Progenitor cell of endocrine pancreas (in vitro differentiated cells): ENCODE measurements at places on chromosomes 11 and 22. TPM values are rescaled to one million over a fixed set of nuclear protein-coding genes. Genes with fewer than 3 reads are reported as not detected.

The OR52R1 gene
- not detected in 2 replicates for total RNA-seq

The GSTT2 gene
- total RNA-seq, result 0.47 and 0.60 TPM in 2 replicates

The MPEG1 gene
- total RNA-seq, result not detected in 2 replicates

The PKDREJ gene
- 0.04 TPM in 1 of 2 replicates, not detected in the other for total RNA-seq

The DSCAML1 gene
- 2.1 and 2.7 TPM in 2 replicates for total RNA-seq

The FIBIN gene
- 0.24 and 0.31 TPM in 2 replicates for total RNA-seq

The PRR33 gene
- total RNA-seq, result not detected in 2 replicates

The BUD13 gene
- total RNA-seq, result 23.8 and 26.8 TPM in 2 replicates

The TUBA8 gene
- total RNA-seq, result 2.4 and 3.2 TPM in 2 replicates

The TECTA gene
- total RNA-seq, result 2.0 and 2.3 TPM in 2 replicates

The OR8G5 gene
- total RNA-seq, result not detected in 2 replicates

- DNase-seq, result no peak
These were observed 176.9 kb downstream of the FAT3 start for GRCh38 chr11:92401520-92401919.

GRCh38 chr11:32643526-32643925 is 59.9 kb downstream of the EIF3M start:
- no peak for DNase-seq

DNA sequence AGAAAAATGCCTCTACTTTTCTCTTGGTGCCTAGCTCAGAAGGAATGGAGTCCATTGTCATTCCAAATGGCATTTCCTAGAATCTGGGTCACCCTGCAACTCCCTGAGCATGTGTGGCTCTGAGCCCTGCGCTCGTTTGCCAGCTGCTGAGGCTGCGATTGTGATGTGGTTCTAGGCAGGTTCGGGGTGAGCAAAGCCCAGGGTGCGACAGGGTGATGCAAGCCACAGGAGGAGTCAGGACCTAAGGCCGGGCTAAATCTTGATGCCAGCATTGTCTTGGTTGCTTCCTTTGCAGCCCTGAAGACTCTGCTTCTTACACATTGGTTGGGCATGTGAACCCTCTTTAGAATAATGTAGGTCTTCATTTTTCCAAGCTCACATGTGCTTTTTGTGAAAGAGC is 131.0 kb downstream of the MORC2 start:
- no peak for DNase-seq

DNA sequence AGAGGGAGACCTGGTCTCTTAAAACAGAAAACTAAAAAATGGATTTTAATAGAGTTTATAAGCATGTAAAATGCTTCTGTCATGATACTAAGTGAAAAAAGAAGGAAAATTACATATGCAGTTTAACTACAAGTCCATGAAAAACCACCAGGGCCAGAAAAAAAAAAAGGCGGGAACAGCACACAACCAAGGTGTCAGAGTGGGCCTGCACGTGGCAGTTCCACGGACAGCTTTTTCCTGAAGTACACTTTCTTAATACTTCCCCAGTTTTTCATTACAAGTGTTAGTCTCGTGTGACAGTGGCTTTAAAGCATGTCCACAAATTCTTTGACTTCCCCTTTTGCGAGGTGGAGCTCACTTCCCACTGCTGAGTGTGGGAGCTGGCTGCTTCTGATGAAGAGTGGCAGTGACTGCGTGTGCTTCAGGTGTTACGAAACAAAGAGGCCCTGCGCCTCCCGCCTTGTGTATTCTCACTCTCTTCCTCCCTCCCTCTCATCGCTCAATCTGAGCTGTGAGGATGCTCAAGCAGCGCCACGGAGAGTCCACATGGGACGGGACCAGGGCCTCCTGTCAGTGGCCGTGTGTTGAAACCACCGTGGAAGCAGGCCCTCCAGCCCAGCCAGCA is 16.4 kb downstream of the PPM1F start:
- no peak for DNase-seq

DNA sequence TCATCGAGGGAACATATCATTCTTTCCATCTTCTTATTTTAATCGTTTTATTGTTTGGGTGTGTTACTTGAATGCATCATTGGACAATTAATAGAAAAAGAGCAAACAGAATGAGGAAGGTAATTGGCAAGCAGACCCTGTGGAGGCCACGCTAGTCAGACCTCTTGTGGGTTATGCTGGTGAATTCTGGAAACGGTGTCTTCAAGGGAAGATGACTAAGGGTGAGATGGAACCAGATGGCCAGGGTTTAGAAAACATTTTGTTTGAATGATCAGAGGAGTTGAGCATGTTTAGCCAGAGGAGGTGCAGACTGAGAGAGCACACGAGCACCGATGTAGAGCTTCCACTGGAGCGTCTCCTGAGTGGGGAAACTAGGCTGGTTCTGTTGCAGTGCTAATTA is 8.5 kb downstream of the ST14 start:
- no peak for DNase-seq

GRCh38 chr11:59207988-59208451 is 4.7 kb downstream of the MPEG1 start:
- DNase-seq, result no peak

DNA sequence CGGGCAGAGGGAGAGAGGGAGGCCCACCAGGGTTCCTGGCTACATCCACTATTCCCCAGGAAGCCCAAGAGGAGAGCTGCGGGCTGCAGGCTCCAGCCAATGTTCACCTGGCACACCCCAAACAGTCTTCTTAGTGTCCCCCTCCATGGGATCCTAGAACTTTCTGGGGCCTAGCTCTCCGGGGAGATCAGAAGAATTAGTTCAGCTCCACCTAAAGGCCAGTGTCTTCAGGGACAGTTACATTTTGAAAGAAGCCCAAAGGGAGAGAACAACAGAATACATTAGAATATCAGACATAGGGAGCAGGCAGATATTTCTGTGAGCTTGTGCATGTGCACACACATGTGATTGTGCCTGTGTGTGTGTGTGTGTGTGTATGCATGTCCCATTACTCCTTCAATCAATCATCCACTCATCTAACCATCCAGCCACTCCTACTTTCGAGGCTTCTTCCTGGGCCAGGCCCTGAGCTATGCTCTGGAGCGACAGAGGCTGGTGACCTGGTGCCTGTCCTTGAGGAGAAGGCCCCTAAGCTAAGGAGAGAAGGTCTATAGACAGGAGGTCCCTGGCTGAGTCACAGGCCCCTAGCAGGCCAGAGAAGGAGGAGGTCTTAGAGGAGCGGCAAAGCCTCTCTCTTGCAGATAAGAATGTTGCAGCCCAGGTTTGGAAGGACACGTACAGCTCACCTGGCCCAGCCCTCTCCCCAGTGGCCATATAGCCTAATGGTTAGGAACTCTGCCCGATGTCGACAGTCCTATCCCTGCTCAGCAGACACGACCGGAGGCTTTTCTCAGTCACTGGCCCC is 165.5 kb downstream of the DSCAML1 start:
- no peak for DNase-seq

DNA sequence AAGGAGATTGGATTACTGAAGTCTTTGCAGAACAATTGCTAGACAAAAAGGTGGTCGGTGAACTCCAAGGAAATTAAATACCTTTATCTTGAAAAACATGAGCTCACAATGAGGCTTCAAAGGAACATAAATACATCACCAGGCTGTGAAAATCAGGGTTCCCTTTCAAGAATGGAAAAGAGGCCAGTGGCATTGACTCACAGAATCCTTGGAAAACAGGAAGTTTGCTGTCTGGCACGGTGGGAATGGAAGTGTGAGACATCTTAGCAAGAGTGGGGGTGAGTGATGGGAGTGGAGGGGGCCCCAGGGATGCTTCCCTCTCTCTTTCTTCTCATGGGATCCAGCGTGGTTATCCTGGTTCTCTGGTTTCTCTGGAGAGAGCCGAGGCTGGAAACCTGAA is 48.9 kb upstream of the TBCEL start:
- no peak for DNase-seq

- DNase-seq, result no peak
These were observed 36.6 kb downstream of the METTL15 start for GRCh38 chr11:28144808-28145207.

DNA sequence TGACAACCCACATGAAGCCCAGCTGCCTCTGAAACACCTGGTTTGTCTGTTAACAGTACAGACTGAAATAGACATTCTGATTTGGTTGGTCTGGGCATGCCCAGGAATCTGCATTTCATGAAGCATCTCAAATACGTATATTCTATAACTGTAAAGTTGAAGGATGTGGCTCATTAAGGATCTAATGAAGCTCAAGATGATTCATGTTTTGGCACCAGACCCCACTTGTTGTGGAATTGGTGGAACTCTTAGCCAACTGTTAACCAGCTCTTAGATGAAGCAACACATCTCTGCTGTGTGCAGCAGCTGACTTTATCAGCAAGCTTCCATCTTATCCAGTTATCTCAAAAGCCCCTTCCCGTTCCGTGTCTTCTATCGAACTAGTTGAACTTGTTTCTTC is 232.2 kb downstream of the INSC start:
- no peak for DNase-seq

- no peak for DNase-seq
These were observed 82.4 kb downstream of the FAT3 start for GRCh38 chr11:92306966-92307510.

DNA sequence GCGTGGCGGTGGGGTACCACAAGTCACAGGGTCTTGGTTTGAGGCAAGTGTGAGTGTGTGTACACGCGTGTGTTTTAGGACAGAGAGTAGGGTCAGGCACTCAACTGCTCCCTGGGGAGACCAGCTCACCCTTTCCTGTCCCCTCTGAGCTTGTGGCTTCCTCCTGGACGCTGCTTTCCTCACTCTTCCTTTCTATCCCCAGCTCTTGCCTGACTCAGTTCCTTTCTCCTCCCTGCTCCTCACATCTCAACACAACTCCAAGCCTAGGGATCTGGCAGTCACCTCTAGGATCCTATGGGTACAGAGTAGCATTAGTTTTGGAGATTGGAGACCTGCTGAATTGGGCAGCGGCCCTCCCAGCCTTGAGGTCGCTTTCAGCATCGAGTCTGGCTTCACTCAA is 4.1 kb downstream of the CLCF1 start:
- no peak for DNase-seq

DNA sequence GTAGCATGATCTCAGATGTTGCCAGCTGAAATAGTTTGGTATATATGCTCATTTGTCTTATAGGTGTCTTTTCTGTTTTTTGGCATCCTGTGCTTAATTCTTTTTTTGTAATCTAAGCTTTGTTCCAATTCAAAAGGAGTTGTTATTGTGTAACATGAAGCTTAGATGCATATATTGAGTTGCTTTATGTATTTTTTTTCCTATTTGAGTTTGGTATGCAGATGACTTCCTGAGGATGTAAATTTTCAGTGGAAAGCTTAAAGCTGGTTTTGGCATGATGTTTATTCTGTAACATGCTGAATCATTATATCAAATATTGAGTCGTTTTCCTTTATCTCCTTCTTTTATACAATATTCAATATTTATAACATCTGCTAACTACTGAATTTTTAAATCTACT is 69.4 kb downstream of the DDX10 start:
- no peak for DNase-seq

- no peak for DNase-seq
These were observed 147.9 kb downstream of the C11orf91 start for GRCh38 chr11:33552756-33553155.

- DNase-seq, result no peak
These were observed 30.3 kb downstream of the NF2 start for GRCh38 chr22:29633514-29634312.

DNA sequence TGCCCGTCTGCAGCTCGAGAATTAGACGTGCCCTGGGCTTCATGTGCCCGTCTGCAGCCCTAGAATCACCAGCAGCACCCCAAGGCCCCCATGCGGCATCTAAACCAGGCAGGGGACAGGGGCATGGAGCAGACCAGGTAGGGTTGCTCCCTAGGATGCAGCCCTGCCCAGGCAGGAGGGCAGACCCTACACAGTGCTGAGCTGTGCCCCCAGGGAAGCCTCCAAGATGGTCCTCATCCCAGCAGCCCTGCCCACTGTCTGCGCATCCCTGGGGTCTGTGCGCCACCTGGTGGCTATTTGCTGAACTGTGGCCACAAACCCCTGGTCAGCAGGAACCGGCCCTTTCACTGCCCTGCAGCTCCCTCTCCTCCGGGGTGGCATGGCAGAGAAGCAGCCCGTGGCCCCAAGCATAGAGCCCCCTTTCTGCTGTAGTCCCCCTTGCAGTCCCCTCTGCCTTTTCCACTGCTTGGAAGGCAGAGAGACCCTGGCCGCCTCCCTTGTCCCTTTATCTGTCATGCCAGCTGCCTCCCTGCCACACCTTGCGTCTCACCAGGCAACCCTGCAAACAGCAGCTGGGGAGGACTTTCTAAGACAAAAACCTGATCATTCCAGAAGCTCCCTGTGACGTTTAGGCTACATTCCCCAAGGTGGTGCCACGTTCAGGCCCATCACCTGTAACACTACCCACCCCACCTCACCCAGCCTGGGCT is 86.6 kb downstream of the KCNQ1 start:
- peak; percentile 85 for DNase-seq

- no peak for DNase-seq
These were observed 5.6 kb downstream of the SYTL2 start for GRCh38 chr11:85805387-85805786.

DNA sequence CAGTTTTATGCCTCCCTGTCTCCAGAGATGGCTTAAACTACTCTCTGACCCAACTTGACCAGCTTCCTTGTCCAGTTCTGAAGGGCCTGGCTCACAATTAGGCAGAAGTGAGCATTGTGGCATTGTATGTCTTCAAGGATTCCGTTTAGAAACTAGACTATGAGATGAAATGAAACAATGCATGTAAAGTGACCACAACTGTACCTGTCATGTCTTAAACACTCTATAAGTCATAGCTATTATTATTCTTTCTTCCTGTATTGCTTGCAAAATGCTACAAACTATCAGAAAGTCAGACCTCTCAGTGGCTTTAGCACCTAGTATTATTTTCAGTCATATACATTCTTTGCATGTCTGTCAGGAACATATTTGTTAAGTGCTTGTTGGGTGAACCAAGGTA is 127.9 kb upstream of the MTMR2 start:
- no peak for DNase-seq

DNA sequence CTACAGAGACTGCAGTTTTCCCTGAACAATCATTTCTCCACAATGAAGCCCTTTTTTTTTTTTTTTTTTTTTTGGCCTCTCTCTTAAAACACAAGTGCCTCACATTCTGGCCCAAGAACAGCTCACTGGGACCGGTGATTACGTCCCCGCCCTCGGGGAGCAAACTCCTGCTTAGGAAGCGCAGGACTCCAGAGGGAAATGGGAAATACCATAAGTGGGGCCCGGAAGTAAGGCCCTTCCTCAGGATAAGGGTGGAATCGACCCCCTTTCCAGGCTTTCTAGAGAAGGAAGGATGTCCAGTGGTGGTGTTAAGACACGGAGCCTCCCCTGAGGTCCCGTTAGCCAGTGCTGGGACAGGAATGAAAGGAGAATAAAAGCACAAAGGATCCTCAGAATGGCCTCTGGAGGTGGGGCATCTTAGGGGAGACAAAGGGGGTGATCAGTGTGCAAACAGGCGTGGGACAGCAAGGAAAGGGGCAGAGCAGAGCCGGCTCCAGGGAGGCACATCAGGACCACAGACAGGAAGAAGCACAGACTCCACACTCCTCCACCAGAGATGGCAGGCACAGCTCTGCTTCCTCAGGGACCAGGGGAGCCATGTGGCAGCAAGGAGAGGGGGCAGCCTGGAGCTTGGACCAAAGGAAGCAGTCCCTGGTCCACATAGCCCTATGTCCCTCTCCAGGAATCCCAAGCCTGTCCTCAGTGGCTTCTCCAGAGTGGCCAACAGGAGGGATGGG is 61.3 kb downstream of the CHST1 start:
- no peak for DNase-seq
